ENCODE measurements at places on chromosomes 2 and 18.

- DNase-seq, result no peak
These were observed 37.8 kb upstream of the ST8SIA5 start for GRCh38 chr18:46794607-46795006.

DNA sequence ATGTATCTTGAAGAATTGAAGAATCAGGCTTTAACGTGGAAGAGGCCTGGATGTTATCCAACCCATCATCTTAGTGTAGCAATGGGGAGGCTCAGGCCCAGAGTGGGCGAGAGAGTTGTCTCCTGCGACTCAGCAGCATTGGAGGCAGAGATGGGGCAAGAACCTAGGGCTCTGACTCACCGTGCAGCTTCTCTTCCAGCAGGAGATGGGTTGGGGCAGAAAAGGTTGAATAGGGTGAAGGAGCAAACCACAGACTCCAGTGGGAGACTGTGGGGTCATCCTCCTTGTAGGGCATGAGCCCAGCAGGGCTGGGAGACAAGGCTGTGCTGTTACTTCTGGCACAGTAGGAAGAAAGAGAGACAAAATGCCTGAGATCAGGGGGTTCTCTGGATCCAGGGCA is 1.4 kb downstream of the IL36RN start:
- no peak for DNase-seq

DNA sequence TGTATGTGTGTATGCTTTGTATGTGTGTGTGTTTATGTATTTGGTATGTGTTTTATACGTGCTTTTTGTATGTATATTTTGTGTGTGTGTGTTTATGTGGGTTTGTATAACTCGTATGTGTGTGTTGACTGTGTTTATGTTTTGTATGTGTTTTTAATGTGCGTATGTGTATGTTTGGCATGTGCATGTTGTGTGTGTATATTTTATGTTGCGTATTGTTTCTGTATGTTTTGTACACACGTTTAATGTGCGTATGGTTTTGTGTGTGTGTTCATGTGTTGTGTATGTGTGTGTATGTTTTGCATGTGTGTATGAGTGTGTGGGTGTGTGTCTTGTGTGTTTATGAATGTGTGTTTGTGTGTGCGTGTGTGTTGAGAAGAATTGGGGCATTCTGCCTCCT is 55.2 kb upstream of the NCK2 start:
- no peak for DNase-seq

DNA sequence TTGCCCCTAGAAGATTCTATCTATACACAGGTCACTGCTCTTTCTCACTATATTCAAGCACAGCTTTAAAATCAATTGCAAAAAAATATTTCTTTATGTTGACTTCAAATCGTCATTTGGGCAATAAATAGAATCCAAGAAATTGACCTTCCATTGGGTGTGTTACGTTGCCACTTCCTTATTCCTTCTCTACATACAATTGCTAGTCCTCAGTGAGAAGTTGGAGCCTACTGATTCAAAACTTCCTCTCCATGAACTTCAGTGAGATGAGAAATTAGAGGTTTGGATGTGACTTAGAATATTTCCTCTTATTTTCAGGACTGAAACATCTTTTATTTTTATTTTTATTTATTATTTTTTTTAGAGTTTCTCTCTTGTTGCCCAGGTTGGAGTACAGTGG is 40.3 kb downstream of the PMAIP1 start:
- no peak for DNase-seq

DNA sequence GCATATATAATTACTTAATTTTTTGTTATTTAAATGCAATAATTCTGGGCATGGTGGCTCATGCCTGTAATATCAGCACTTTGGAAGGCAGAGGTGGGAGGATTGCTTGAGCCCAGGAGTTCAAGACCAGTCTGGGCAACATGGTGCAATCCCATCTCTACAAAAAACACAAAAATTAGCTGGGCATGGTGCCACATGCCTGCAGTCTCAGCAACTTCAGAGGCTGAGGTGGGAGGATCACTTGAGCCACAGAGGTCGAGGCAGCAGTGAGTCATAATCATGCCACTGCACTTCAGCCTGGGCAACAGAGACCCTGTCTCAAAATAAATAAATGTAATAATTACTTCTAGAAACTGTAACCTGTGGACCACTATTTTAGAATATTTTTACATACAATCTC is 21.5 kb upstream of the TMEM87B start:
- DNase-seq, result no peak

DNA sequence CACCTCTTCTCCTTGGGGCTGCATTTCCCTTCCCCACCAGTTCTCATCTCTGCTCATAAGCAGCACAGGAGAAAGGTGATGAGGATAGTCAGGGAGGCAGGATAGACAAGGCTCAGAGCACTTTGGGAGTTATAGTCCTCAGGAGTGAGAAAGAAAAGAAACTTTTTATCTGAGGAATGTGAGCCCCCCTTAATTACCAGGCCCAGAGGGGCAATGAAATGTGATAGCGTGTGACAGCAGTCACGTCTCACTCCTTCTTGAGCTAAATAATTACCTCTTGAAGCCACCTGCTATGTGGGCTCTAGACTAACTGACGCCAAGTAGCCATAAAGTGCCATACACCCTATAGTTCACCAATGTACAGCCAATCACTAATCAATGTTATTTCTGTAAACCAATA is 105.8 kb downstream of the SPP2 start:
- DNase-seq, result no peak

DNA sequence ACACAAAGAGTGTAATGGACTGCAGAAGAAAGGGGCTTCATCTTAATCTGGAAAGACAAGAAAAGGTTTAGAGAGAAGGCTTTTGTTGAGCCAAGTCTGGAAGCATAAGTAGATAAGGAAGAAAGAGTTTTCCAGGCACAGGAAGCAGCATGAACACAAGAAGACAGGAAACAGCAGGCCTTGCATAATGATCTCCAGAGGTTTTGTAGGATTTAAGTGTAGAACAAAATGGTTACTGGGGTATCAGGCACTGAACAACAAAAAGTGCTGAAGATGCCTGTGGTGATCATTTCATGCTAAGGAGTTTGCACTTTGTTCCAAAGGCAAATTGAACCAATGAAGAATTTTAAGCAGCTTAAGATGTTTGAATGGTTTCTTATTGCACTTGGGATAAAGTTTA is 281.6 kb upstream of the TANK start:
- DNase-seq, result no peak

- DNase-seq, result no peak
These were observed 2.1 kb downstream of the MDH1 start for GRCh38 chr2:63590626-63591408.

DNA sequence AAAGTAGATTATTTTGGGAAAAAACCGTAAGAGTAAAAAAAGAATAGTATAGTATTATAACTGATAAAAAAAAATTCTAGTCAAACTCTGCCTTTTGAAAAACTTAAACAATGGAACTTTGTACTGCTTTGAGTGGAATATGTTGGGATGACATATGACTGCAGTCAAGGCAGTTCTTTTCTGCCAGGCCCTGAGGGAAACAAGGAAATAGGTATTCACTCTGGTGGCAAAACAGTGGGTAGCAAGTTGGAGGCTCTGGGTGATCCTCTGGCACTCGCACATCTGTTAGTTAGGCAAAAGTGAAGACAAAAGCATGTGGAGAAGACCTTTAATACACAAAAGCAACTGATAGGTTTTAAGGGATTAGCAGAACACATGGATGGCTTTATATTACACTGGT is 102.2 kb downstream of the ARHGEF33 start:
- no peak for DNase-seq

GRCh38 chr2:866887-867286 is 83.8 kb upstream of the SNTG2 start:
- DNase-seq, result no peak

DNA sequence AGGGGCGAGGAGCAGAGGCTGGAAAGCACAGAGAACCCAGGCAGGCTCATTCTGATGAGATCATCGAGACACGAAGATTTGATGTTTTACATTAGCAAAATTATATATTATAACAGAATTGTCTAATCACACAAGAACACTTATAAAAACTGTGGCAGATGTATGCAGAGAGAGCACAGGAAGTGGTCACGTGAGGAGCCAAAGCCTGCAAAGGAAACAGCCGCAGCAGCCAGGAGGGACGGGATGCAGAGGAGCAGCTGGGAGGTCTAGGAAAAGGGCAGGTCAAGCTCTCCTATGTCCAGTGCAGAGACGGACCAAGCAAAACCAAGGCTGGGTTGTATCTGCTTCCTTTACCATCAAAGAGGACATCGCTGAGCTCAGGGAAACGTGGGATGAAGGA is 355.1 kb upstream of the MYT1L start:
- no peak for DNase-seq

- peak; percentile 72 for DNase-seq
These were observed at the start of gene ANKRD53 for GRCh38 chr2:70978341-70979179. TSS of gene ANKRD53 (plus strand) at chr2:70978630. CDS start at chr2:70978646, 16 bp downstream.

- no peak for DNase-seq
These were observed 6.3 kb downstream of the IL1RL2 start for GRCh38 chr2:102193074-102193473.

- no peak for DNase-seq
These were observed 344.6 kb upstream of the ACVR2A start for GRCh38 chr2:147500229-147500628.

GRCh38 chr2:141778315-141778835 is 352.4 kb downstream of the LRP1B start:
- no peak for DNase-seq

DNA sequence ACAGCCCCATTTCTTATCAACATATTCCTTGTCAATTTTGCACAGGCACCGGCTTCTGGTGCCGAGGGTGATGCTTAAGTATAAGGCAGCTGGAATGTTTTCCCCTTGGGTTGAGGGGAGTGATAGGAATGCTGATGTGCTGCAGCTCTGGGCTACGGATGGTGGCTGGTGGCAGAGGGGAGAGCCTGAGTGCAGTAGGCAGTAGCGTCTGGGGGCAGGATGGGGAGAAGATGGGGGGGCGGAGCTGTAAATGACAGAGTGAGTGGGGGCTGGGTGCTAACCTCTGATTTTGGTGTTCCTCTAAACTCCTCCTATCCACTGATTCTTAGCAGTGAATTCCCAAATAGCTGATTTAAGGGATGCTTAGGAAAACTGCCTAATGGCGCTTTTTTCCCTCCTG is 20.7 kb downstream of the TMEM178A start:
- no peak for DNase-seq

GRCh38 chr2:147327613-147328012 is 517.2 kb upstream of the ACVR2A start:
- no peak for DNase-seq

GRCh38 chr2:40286721-40287120 is 165.2 kb downstream of the SLC8A1 start:
- DNase-seq, result no peak

- no peak for DNase-seq
These were observed 62.9 kb downstream of the MEMO1 start for GRCh38 chr2:31947871-31948270.
